Neuronal stem cell (in vitro differentiated cells): ENCODE measurements at places on chromosomes 5 and 9.

GRCh38 chr5:84292000-84292642 is 92.6 kb downstream of the EDIL3 start:
- H3K27ac ChIP-seq = no peak overlapping the region
- no peaks in the 10 kb centered on the region for H3K27me3 ChIP-seq
- H3K36me3 ChIP-seq = no peaks in the 10 kb centered on the region
- no peaks in the 10 kb centered on the region for H3K4me1 ChIP-seq

GRCh38 chr9:28206280-28206679 is 633.0 kb upstream of the C9orf72 start:
- DNase-seq = no peak
- H3K27ac ChIP-seq = no peak overlapping the region
- H3K4me3 ChIP-seq = no peak overlapping the region
- peaks cover 2% of the 10 kb centered on the region for H3K4me1 ChIP-seq
- no peaks in the 10 kb centered on the region for H3K27me3 ChIP-seq

DNA sequence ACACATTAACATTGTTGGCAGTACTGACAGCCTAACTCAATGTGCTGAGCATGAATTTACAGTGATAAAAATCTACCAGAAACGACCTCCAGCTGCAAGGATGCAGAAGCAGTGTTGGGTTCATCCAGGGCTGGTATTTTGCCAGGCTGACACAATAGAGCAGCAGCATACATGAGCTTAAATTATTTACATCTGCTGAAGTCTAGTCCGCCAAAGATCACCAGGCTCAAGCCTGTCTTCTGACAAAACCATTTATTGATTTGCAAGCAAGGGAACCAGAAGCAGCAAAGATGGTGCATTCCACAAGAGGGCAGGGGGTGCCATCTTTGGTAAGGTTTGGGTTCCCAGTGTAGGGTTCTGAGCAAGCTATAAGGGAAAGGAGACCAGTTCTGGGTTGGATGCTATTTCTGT is 8.7 kb upstream of the C5orf34 start:
- peaks cover 54% of the 10 kb centered on the region for H3K36me3 ChIP-seq
- no peak for DNase-seq
- no peaks in the 10 kb centered on the region for H3K4me1 ChIP-seq
- no peak overlapping the region for H3K4me3 ChIP-seq

- no peak overlapping the region for H3K27ac ChIP-seq
- H3K27me3 ChIP-seq = no peaks in the 10 kb centered on the region
- peak; percentile 70 for DNase-seq
Measured at GRCh38 chr9:16191691-16192402, 639.0 kb downstream of the CCDC171 start.

DNA sequence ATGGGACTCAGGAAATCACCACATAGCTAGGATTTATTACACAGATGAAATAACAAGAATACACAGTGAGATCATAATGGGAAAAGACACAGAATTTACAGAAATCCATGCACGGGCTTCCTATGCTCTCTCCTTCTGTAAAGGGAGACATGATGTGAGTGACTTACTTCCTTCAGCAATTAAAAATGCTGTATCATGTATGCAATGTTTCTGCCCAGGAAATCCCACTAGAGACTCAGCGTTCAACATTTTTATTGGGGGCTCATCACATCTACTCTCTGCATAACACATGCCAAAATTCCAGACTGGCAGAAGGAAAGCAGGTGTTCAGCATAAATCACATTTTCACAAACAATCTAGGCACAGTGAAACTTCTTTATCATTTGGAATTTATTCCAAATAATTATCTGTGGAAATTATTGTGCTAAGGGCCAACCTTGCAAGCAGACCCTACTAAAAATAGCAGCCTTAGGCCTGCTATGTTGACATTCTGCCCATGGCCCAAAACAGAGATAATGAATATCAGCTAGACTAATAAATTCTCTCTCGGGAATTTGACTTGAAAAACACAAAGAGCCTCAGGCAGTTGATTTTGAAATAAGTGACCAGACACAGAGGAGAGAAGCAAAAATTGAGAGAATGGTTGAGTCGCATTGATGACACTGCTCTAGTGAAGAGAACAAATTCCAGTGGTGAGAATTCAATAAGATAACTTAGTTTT is 31.4 kb upstream of the SELENOP start:
- no peak overlapping the region for H3K27ac ChIP-seq
- no peaks in the 10 kb centered on the region for H3K36me3 ChIP-seq
- H3K4me1 ChIP-seq = no peaks in the 10 kb centered on the region

- no peaks in the 10 kb centered on the region for H3K36me3 ChIP-seq
- H3K27ac ChIP-seq = no peak overlapping the region
- H3K4me1 ChIP-seq = no peaks in the 10 kb centered on the region
- H3K4me3 ChIP-seq = no peak overlapping the region
- no peak for DNase-seq
Measured at GRCh38 chr9:74404620-74405019, 92.5 kb upstream of the RORB start.

DNA sequence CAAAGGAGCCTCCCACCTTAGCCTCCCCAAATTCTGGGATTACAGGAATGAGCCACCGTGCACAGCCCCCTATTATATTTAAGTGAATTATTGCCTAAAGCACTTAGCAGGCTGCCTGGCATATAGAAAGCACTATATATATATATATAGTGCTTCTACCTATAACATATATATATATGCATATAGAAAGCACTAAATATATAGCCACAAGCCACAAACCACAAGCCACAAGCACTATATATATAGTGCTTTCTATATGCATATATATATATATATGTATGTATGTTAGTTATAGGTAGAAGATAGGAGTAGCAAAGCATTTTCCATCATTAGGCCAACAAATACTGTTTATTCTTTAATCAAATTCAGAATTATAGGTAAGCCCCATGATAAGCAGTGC is 185.8 kb downstream of the CWC27 start:
- H3K27me3 ChIP-seq = no peaks in the 10 kb centered on the region
- no peak overlapping the region for H3K27ac ChIP-seq
- no peaks in the 10 kb centered on the region for H3K4me1 ChIP-seq
- DNase-seq = no peak

GRCh38 chr5:143682246-143682905 is 129.6 kb upstream of the HMHB1 start:
- H3K4me3 ChIP-seq = no peak overlapping the region
- no peaks in the 10 kb centered on the region for H3K4me1 ChIP-seq
- DNase-seq = no peak
- no peaks in the 10 kb centered on the region for H3K36me3 ChIP-seq

- no peak for DNase-seq
- no peak overlapping the region for H3K4me3 ChIP-seq
- H3K27me3 ChIP-seq = no peaks in the 10 kb centered on the region
- no peak overlapping the region for H3K27ac ChIP-seq
- H3K4me1 ChIP-seq = no peaks in the 10 kb centered on the region
Measured at GRCh38 chr9:76101947-76102346, 211.5 kb downstream of the PCSK5 start.

DNA sequence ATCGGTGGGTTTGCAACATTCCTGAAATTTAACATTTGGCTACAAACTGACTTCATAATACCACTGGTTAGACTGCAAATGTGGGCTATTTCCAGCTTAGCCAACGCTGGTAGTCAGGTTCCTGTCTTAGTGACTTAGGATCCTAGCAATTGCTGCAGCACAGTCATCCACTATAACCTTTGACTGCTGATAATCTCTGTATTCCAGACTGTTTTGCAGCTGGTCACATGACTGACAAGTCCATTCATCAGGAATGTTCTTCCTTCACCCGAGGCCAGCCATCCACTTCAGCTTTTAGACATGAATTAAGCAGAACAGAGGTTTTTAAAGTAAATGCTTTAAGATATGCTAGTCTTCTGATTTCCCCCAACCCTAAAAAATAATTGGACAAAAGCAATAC is 425.9 kb upstream of the MPDZ start:
- H3K27me3 ChIP-seq = no peaks in the 10 kb centered on the region
- no peaks in the 10 kb centered on the region for H3K4me1 ChIP-seq
- no peaks in the 10 kb centered on the region for H3K36me3 ChIP-seq
- H3K27ac ChIP-seq = peak overlapping the region; percentile 35

DNA sequence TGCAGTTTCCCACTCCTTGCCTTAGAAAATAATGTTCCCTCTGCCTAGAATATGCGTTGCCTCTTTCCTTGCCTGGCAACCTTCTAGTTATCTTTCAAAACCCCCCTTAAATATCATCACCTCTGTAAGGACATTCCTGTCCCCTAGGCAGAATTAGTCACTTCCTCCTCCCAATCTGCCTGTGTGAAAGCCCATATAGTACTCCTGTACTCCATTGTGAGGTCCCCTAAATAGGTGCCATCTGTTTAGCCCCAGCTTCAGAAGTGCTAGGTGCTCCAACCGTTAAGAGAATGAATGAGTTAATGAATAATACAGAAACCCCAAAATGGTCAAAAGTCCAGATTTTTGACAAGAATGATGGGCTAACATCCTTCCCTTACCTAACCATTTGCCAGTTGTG is 181.4 kb downstream of the GDNF start:
- no peak overlapping the region for H3K27ac ChIP-seq
- no peaks in the 10 kb centered on the region for H3K4me1 ChIP-seq
- H3K4me3 ChIP-seq = no peak overlapping the region
- no peaks in the 10 kb centered on the region for H3K27me3 ChIP-seq
- DNase-seq = no peak
- H3K36me3 ChIP-seq = no peaks in the 10 kb centered on the region

DNA sequence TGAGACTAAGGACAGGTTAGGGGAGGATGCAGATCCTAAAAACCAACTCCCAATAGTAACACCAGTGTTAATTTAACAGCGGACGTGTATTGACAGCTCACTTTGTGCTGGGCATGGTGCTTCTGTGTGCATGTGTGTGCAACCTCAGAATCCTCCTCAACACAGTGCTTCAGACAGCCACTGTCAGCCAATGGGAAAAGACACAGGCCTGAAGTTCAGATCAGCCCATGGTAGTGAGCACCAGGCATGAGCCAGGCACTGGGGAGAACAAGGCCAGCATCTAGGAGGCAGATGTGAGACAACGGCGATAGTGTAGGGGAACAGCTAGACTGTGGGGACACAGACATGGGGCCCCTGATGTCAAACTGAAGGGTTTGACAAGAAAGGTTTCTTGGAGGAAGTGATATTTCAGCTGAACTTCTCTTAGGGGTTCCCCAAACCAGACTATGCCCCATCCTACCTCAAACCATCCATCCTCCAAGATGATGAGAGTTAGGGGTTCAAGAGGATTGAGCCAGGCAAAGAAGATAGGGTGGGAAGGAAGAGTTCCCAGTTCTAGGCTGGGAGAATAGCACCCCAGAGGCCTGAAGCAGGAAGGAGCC is 71.5 kb upstream of the PSD2 start:
- no peaks in the 10 kb centered on the region for H3K36me3 ChIP-seq
- H3K4me1 ChIP-seq = no peaks in the 10 kb centered on the region
- DNase-seq = no peak
- H3K27ac ChIP-seq = no peak overlapping the region

- no peaks in the 10 kb centered on the region for H3K36me3 ChIP-seq
- H3K4me3 ChIP-seq = no peak overlapping the region
- H3K4me1 ChIP-seq = no peaks in the 10 kb centered on the region
- no peak for DNase-seq
- H3K27me3 ChIP-seq = no peaks in the 10 kb centered on the region
Measured at GRCh38 chr9:111900858-111901612, 4.4 kb downstream of the UGCG start.

DNA sequence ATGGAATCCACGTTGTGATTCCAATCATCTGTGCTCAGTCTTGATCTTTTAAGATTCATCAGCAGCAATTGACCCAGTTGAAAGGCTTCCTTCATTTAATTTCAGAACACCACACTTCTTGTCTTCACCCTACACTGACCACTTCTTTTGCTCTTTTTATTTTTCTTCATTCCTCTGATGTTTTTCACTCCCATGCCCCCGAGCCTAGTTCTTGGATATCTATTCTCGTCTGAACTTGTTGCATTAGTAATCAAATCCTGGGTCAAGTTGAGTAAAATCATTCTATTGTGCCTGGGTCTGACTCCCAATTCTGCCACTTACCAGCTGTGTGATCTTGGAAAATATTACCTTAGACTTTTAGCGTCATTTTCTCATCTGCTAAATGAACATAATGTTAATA is 356.5 kb downstream of the CDH12 start:
- H3K4me3 ChIP-seq = no peak overlapping the region
- DNase-seq = no peak
- H3K27ac ChIP-seq = no peak overlapping the region
- H3K36me3 ChIP-seq = no peaks in the 10 kb centered on the region

DNA sequence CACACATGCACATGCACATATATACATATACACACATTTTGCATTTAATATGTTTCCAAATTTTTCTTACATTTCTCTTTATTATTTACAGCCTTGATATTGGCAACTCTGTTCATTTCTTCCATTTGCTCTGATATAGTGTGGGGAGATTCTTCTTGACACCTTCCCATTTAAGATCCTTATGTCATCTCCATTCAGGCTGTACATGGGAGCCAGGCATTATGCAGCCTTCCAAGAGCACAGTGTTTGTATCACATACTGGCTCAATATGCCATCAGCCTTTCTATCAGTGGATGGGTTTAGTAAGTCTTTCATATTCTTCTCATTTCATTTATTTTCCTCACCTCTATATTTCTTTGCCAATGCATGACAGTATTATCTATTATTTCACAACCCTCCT is 372.3 kb upstream of the FTMT start:
- H3K27me3 ChIP-seq = no peaks in the 10 kb centered on the region
- DNase-seq = no peak
- no peaks in the 10 kb centered on the region for H3K4me1 ChIP-seq
- H3K36me3 ChIP-seq = no peaks in the 10 kb centered on the region
- H3K4me3 ChIP-seq = no peak overlapping the region

- H3K36me3 ChIP-seq = no peaks in the 10 kb centered on the region
- no peak for DNase-seq
Measured at GRCh38 chr5:82164176-82164976, 113.8 kb downstream of the RPS23 start.

DNA sequence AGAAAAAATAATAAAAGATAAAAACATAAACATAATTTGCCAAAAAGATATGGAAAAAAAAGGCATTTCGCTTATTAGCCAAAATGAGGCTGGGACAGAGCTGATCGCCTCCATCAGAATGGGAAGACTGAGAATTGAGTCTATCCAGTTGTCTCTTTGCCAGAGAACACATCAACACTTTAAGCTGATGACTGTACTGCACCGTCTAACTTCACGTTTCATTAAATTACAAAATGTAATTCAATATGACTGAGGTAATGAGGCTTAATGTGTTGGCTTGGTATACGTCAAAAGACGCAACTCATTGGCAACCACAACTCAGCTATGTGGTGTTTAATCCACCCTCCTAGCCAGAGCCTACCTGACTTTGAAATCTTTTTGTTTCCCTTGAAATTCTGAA is 462.7 kb upstream of the CD180 start:
- no peaks in the 10 kb centered on the region for H3K4me1 ChIP-seq
- H3K27ac ChIP-seq = no peak overlapping the region
- H3K4me3 ChIP-seq = no peak overlapping the region
- H3K27me3 ChIP-seq = no peaks in the 10 kb centered on the region
- no peaks in the 10 kb centered on the region for H3K36me3 ChIP-seq

GRCh38 chr9:91382298-91382697 is 20.6 kb upstream of the AUH start:
- no peak for DNase-seq
- no peaks in the 10 kb centered on the region for H3K36me3 ChIP-seq
